ENCODE measurements at places on chromosomes 5 and 9.

DNA sequence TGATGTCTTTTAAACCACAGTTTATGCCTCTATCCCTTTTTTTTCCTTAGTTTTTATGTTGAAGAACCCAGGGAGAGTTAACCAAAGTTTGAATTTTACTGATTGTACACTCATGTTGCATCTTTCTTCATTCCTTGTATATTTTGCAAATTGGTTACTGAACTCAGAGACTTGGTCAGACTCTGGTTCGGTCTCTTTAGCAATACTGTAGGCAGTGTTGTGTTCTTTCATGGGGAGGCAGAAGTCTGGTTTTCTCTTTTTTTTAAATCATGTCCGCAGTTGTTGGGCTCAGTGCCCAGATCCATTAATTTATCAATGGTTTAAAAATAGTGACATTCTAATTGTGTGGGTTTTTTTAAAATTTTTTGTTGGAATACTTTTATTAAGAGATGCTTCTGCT is 23.4 kb downstream of the UBE2R2 start:
- no peak for DNase-seq

- DNase-seq, result no peak
Observed at GRCh38 chr5:113808956-113809355, 295.5 kb downstream of the YTHDC2 start.

DNA sequence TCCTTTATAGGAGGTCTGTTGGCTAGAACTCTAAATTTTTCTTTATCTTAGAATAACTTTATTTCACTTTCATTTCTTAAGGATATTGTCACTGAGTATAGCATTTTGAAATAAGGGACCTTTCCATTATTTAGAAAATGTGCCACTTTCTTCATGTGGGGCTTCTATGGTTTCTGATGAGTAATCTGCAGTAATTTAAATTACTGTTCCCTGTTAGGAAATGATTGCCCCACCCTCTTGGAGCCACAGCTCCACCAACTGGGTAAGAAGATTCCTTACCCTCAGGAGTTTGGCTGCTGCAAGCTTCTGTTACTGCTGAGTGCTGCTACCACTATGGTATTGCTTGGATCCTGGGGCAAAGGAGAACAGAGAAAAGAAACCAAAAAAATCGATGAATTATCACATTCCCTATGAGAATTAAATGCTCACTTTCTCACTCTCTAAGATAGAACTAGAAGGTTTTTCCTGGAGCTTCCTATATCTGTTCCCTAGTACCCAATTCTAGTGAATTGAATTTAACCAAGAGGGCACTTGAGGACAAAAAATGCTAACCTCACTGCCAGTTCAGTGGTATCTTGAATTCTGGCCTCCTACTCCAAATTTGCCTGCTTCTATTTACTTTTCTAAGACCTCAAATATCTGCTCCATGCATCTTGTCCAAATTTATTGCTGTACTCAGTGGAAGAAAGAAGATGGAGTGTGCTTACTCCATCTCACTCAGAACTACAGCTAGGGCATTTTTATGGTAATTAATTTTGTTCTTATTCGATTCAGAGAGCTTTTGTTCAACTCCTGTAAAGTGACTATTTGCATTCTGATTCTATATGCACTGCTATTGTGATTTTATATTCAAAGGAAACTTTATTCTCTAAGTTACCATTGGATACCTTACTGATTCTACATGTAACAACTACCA is 2111.3 kb downstream of the MAT2B start:
- DNase-seq, result no peak

- no peak for DNase-seq
Observed at GRCh38 chr5:103014983-103015382, 105.0 kb downstream of the GIN1 start.

GRCh38 chr5:174073122-174073660 is 27.7 kb downstream of the NSG2 start:
- DNase-seq, result no peak

DNA sequence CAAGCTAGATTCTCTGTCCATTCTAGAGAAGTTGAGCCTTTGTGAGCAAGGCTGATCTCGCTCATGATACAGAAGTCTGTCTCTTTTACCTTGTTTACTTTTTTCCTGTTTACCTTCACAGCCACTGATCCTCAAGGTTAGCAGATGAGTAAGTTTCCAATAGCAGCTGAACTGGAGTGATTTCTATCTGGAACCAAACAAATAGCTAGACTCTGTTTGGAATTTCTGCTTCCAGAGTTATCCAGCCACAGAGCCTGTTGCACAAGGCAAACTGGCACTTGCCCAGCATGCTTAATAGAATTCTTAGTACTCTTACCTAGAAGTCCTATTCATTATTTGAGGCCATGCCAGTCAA is 12.8 kb upstream of the PANK3 start:
- no peak for DNase-seq

- DNase-seq, result no peak
Observed at GRCh38 chr5:142156839-142157463, 48.4 kb downstream of the NDFIP1 start.

- DNase-seq, result no peak
Observed at GRCh38 chr9:136235171-136235570, 10.4 kb downstream of the QSOX2 start.

GRCh38 chr9:110526426-110526825 is 53.1 kb downstream of the SVEP1 start:
- DNase-seq, result no peak

- DNase-seq, result no peak
Observed at GRCh38 chr5:56383761-56384160, 150.6 kb upstream of the ANKRD55 start.

- no peak for DNase-seq
Observed at GRCh38 chr5:53956196-53956595, 354.2 kb downstream of the ARL15 start.

GRCh38 chr5:63570752-63571151 is 391.5 kb downstream of the HTR1A start:
- DNase-seq, result no peak

DNA sequence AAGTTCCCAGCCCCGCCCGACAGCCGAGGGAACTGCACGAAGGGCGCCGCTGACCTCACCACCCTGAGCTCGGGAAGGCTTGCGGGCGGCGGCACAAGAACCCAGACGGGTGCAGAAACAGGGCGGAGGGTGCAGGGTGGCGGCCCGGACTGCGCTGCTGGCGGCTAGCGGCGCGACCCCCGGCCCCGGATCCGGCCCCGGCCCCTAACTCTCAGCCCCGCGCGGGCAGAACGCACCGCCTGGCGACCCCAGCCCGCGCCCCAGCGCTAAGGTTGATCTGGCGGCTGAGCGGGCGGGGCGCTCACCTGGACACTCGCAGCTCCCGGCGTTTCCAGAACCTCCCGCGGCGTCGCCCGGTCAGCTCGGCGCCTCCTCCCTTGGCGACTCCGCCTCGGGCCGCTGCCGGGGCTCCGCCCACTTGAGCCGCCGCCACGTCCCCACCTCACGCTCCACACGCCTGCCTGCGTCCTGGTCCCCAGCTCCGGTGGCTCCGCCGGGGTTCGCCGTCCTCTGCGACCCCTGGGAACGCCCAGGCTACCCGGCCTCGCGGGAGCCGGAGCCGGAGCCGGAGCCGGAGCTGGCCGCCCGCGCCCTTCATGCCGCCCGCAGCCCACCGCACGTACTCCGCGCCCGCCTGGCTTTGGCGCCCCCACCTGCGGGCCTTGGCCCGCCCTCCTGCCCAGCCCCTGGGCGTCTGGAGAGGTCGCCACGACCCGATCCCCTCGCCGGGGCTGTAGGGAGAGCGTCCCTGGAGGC is at the start of gene P4HA2:
Gene P4HA2, minus strand, starts transcription at position 369 of the 756 bp plus-strand sequence. CDS start 9,227 bp downstream, outside the sequence.
- DNase-seq, result no peak

GRCh38 chr5:96332535-96333366 is 100.3 kb downstream of the PCSK1 start:
- DNase-seq, result no peak

GRCh38 chr9:3521966-3522365 is 3.8 kb downstream of the RFX3 start:
- DNase-seq, result no peak

GRCh38 chr5:7851240-7851592 is 283 bp upstream of the CFAP90 start:
- no peak for DNase-seq

GRCh38 chr9:14529629-14530028 is 163.6 kb downstream of the ZDHHC21 start:
- no peak for DNase-seq

GRCh38 chr9:90131568-90131967 is 511.1 kb downstream of the DIRAS2 start:
- no peak for DNase-seq

- no peak for DNase-seq
Observed at GRCh38 chr9:134987376-134987775, 69.7 kb upstream of the FCN1 start.

- no peak for DNase-seq
Observed at GRCh38 chr5:178426326-178427130, 163.7 kb downstream of the COL23A1 start.

- no peak for DNase-seq
Observed at GRCh38 chr9:127370147-127370579, 26.8 kb upstream of the SLC2A8 start.

- DNase-seq, result no peak
Observed at GRCh38 chr5:150619359-150620230, 20.9 kb upstream of the SYNPO start.

DNA sequence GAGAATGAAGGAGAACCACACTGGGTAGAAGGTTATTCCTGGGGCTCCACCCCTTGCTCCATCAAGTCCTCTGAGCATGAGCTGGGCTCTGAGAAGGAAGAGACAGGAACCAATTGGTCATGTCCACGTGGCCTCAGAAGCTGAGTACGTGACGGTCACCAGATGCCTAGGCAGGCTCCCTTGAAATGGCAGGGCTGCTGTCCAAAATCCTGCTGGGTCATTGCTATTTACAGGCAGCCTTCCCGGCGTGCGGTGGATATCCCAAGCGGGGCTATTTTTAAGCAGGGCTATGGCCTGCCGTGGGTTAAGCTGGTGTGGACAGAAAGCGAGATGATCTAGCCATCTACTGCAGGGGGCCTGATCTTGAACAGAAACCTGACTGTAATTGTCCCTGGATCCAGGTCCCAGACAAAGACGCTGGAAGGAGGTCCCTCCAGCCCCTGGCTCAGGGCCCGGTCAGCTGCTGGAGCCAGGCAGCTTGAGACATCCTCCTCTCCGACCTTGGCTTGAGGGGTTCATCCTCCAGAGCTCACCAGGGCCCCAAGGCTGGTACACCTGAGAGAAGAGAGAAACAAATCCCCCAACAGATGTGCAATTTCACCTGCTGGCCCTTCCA is 550 bp upstream of the CKMT2 start:
- no peak for DNase-seq

DNA sequence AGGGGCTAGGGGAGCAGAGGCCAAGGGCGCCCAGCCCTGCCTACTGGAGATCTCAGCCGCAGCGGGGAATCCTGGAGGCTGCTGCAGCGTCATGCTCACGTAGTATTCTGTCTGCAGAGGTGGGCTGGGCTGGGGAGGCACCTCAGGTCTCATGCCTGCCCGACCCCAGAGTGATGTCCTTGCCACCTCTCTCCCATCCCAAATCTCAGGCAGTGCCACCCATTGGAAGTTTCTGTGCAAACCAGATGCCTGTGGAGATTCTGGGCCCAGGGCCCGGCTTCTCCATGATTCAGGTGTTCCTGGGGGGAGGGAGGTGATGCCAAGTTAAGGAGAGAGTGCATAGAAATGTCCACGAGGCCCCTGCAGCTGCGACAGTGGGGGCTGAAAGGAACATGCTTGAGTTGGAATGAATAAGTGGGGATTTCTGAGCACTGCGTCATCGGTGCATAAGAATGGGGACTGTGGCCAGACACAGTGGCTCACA is 72.0 kb downstream of the ANKRD33B start:
- DNase-seq, result no peak

DNA sequence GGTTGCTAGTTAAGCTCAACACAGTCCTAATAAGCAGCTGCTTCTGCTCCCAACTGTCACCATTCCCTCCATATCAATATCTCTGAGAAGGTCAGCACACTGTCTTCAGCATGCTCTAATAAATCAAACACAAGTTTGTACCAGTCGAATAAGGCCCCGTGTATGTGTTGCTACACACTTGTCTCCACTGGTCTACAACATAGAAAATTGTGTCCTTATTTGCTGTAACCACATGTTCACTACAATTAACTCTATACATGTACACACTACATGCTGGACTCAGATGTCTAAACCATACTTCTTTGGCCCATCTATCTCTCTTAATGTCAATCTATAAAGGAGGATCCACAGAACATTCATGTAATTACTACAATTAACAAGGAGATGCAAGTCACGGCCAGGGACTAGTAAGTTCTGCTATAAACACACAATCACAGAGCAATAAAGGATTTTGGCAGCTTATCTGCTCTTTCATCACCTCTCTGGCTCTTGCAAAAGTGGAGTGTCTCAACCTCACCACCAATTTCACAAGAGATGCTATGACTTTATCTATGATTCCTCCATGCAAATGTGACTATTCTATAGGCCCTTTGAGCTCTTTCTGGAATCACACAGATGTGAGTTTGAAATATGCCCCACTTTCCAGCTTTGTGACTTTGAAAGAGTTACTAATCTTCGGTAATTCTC is 143.9 kb downstream of the SEMA5A start:
- no peak for DNase-seq

DNA sequence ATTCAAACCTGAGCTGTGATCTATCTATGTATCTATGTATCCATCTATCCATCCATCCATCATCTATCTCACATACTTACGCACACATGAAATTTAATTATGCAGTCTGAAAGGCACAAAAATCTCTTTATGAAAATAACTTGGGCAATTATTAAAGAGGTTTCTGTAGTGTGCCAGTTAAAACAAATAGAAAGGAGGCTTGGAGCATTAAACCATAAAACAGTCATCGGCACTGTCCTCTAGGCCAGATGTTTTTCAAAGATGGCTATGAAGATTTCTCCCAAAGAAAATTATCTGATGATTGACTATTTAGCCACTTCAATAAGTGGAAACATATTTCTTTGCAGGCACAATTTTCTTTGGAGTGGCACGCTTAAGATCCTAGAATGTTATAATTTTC is 392.5 kb upstream of the RPS23 start:
- DNase-seq, result no peak

- DNase-seq, result no peak
Observed at GRCh38 chr9:133375116-133375723, 640 bp downstream of the SURF4 start.

DNA sequence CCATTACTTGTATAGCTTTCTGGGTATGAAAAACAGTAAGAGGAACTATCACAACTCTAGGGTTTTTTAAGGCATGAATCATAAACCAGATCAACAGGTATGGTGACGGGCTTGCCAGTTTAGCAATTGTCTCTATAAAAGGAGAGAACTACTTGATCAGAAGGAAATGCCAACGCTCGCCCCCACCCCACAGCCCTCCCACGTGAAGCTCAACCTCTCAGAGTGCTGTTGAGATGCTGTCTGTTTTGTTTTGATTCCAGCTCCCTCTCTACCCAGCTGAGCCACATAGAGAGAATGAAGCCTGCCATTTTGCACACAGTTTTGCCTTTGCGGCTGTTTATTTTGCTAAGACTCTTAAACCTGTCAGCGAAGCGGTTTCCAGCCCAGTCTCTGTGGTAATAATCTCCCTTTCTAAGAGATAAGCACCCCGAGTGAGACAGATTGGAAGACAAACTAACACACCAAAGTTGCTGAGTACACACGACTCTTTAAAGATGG is 257.9 kb upstream of the ANKRD55 start:
- no peak for DNase-seq

Data from NCI-H1417 treated with DMSO at 0.1 percent for 48 hours (cell line).